ENCODE measurements at places on chromosomes 3 and 15.

- no peak for DNase-seq
Observed at GRCh38 chr3:197369545-197369944, 71.1 kb upstream of the DLG1 start.

DNA sequence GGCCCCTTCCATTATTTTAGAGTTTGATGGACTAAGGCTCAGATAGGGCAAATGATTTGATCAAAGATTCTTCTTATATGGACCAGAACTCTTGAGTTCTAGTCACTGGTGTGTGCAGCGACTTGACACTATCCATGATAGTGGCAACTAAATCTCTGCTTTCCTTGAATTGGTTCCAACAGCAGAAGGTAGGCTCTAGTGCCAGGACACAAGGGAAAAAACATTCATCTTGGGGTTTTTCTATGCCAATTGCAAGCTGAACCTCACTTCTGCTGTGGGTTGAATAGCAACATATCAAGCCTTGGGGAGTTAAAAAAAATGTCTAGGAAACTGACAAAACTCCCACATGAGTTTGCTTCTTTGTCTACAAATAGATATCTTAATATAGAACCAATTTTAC, 35.1 kb downstream of the CTXND1 start:
- DNase-seq = no peak

DNA sequence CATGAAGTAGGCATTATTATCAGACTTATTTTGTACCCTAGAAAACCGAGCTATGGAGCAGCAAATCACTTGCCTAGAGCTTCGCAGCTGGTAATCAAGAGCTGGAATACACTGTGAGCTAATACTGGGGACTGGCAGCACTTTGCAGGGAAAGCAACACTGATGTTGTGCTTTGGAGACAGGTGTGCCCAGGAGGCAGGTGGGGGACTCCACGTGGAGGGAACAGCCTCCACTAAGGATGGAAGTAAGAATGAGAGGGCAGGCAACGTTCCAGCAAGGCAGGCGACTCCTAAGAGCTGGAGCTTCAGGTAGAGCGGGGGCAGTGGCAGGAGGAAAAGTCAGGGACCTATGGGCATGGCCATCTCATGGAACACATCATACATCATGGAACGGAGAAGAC, 300.5 kb upstream of the IGF1R start:
- no peak for DNase-seq

DNA sequence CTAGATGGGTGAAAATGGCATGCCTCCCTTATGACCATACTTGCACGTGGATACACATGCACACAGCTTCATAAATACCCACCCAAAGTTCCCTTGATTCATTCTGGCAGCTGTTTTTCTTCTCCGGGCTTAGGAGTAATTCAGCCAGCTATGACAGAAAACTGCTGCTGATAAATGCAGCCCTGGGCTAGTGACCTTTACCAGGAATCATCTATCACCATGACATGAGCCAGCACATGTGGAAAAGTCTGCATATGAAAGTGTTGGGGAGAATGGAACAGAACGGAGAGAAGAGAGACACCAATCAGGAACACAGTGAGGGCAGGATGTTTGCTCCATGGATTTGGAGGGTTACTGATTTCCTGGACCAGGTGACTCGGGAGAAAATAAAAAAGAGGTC, 706.3 kb downstream of the PDCD6IP start:
- DNase-seq = no peak

DNA sequence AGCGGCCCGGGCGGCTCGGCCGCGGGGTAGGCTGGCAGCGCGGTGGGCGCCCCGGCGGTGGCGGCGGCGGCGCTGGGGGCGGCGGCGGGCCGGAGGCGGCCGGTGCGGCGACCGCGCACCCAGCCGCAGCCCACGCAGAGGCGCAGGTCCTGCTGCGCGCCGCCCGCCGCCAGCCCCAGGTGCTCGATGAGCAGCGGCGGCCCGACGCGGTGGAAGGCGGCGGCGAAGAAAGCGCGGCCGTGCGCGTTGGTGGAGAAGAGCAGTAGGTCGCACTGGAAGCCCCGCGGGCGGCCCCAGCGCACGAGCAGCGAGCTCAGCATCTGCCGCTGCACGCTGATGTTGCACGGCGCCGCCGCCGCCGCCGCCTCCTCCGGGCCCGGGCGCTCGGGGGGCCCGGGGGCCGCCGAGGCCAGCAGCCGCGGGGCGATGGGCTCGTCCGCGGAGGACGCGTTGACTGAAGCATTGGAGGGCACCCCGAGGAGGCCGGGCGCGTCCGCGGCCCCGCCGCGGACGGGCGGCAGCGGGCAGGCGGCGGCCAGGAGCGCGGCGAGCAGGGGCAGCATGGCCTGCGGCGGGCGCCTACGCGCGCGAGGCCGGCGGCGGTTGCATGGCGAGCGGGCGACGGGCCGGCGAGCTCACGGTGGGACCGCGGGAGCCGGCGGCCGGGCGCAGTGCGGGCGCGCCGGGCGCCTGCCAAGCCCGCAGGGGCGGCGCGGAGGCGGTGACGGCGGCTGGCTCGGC, 452 bp downstream of the TMEM158 start:
- peak; percentile 46 for DNase-seq

- no peak for DNase-seq
Observed at GRCh38 chr3:59046839-59047238, 3.0 kb downstream of the CFAP20DC start.

- no peak for DNase-seq
Observed at GRCh38 chr15:86550075-86550474, 470.4 kb downstream of the AGBL1 start.

DNA sequence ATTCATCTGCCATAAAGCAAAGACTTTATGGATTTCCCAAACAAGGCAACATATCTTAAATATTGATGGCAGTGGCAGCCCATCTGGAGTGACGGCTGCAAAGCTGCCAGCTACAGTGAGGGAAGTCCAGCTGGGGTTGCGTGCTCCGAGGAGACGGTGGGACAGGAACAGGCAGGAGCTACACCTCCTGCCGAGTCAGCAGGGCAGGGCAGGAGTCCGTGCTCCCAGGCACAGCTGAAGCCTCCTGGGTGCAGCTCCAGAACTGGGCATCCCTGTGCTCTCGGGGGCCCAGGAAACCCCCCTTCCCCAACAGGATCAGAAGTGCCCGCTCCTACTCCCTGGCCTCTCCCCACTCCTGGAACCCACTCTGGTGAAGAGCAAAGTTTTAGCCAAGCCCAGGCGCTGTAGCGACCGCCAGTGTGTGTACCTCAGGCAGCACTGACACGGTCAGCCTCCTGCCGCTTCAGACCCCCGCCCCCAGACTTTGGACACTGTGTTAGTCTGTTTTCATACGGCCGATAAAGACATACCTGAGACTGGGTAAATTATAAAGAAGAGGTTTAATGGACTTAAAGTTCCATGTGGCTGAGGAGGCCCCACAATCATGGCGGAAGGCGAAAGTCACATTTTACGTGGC, 556.4 kb upstream of the CCDC54 start:
- DNase-seq = no peak

DNA sequence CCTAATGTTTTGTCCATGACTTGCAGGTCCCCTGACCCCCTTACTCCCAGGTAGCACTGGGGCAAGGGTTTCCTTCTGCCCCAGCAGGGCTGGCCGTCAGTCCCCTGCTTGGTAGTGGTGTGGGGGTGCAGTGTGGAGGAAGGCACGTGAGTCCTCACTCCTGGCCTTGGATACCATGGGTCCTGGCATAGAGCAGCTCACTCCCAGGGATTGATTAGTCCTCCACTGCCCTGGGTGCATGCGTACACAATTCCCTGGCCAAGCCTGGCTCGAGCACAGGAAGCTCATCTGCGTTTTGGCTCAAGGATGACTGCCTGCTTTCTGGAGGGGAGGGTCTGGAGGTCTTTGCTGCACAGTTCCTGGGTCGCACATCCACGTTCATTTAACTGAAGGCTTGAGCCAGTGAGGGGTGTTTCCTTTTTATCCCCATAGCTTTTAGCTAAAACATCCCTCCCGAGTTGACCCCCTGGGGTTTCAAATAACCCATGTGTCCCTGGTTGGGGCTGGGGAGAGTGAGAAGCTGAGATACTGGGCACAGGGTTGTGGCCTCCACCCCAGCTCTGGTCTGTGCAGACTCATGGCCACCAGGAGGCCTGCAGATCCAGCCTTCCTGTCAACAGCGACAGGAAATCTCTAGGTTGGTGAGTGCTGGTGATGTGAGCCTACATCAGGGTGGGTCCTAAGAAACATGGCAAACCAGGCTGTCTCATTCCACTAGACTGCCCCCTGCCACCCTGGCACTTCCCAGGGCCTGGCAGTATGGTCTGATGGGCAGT, 11.5 kb downstream of the HEMK1 start:
- no peak for DNase-seq

- DNase-seq = no peak
Observed at GRCh38 chr3:8312685-8313084, 188.9 kb upstream of the LMCD1 start.

GRCh38 chr3:3087279-3087678, 22.9 kb downstream of the IL5RA start:
- no peak for DNase-seq

DNA sequence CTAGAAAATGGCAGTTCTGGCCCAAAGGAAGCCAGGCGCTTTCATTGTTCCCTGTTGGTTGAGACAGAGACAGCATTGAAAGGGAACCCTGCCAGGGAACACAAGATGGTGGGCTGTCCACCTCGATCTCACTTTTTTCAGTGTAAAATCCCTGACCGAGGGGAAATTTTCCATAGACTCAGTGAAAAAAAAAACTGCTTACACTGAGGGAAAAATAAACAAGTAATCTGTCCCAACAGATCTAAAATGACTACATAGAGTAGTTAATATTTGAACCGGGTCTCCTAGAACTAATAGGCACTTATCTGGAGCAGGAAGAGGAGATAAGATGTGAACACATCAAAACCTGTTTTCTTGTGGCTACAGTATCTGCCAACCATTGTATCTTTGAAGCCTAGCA, 763.4 kb upstream of the GOLIM4 start:
- DNase-seq = no peak

DNA sequence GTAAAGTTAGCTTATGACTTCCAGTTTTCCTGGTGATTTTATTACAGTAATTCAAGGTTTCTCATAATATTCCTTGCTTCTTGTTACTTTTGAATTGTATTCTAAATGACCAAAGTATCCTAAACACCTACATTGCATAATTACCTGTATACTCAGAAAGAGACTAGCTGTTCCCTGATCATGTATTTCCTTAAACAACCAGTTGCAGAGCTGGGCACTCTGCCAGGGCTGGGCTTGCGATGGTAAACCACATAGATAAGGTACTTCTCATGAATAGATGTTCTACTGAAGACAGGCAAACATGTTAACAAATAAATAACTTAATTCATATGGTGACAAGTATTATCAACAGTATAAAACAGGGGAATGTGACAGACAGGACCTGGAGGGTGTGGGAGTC, 142.3 kb upstream of the WNT5A start:
- peak; percentile 70 for DNase-seq

- peak; percentile 46 for DNase-seq
Observed at GRCh38 chr3:159821110-159821509, 167.5 kb upstream of the IL12A start.

GRCh38 chr3:184500344-184500923, 61.2 kb upstream of the EPHB3 start:
- DNase-seq = no peak

- peak; percentile 31 for DNase-seq
Observed at GRCh38 chr3:117820658-117821299, 1111.2 kb downstream of the TUSC7 start.

DNA sequence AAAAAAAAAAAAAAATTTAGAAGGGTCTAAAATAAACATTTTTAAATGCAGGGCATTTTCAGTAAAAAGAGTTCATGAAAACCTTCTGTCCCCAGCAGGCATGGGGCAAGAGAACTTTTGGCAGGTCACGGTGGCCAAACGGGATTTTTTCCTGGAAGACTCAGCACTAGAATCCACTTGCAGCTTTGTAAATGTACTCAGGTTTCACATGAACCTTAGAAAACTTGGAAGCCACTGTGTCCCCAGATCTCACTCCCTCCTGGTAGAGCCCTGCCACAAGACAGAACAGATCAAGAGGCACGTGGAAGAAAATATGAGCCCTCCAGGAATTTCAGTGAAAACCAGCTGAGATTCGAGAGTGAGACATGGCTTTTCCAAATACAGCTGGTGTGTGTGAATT, 2.1 kb upstream of the GNB5 start:
- no peak for DNase-seq

GRCh38 chr3:35721628-35722027, 82.3 kb downstream of the ARPP21 start:
- DNase-seq = no peak

DNA sequence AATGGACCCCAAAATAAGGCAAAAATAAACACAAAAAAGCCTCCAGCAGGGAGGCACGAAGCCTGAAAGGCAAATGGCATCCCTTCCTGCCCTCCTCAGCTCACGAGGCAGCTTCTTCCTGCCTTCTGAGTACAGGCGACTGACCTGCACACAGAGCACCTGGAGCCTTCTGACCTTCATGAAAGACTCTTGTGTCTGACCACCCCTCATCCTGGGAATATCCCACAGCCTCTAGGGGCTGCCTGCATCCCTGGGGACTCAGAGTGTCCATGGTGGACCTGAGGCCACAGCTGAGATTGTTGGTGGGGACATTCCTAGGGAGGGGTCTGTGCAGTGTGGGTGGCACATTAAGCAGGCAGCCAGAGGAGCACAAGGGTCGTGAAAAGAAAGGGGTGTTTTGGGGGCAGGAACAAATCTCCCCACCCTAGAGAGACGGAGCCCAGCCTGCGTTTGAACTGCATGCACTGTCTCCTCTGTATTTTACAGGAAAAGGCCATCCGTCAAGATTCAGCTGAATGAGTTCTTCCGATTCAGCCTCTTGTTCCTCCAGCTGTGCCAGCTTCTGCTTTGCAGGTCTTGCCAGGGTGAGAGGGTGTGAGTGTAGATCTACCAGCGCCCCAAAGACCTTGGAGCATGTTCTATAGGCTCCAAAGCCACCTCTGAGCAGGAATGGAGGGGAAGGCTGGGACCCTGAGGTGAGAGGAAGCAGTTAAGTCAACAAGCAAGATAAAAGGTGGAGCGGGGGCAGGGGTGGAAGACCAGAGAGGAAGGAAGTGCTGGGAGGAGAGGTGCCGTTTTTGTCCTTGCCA, 80.4 kb upstream of the MEF2A start:
- DNase-seq = no peak

DNA sequence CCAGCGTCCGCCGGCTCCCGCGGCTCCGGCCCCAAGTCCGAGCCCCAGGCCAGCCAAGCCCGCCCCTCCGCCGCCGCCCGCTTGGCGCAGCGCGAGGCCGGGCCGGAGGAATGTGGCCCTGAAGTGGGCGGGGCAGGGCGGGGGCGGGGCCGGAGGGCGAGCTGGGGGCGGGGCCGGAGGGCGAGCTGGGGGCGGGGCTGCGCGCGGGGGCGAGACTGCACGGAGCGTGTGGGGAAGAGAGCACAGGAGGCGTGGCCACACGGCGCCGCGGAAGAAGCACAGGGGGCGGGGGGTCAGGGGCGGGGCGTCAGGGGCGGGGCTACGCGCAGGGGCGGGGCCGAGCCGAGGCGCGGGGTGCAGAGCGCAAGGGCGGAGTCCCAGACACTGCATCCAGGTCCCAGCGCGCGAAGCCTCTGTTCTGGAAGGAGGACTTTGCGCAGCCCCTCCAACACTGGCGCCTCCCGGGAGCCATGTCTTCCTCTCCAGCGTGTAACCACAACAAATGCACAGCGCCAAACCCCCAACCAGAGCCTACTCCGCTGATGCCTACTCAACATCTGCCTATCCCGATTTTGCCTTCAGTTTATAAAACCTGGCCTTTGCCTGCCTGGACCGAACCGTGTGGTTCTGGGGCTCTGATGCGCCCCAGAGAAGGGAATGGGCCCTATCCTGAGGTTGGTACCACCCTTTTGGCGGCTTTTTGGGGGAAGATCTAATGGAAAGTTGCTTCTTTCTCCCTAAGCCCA, 105.5 kb downstream of the IQSEC1 start:
- DNase-seq = peak; percentile 93

All from choroid plexus epithelial cell (primary cell).